ENCODE measurements at places on chromosomes 2 and 18. TPM values are rescaled to one million over a fixed set of nuclear protein-coding genes. Genes with fewer than 3 reads are reported as not detected.

AFF3 gene
- 19.8 TPM for total RNA-seq

CCDC178 gene
- total RNA-seq, result not detected

FSHR gene
- total RNA-seq, result not detected

TRIM43 gene
- not detected for total RNA-seq

ABCG5 gene
- total RNA-seq, result not detected

MOGAT1 gene
- not detected for total RNA-seq

COL4A4 gene
- 0.39 TPM for total RNA-seq

ERBB4 gene
- total RNA-seq, result not detected

DNA sequence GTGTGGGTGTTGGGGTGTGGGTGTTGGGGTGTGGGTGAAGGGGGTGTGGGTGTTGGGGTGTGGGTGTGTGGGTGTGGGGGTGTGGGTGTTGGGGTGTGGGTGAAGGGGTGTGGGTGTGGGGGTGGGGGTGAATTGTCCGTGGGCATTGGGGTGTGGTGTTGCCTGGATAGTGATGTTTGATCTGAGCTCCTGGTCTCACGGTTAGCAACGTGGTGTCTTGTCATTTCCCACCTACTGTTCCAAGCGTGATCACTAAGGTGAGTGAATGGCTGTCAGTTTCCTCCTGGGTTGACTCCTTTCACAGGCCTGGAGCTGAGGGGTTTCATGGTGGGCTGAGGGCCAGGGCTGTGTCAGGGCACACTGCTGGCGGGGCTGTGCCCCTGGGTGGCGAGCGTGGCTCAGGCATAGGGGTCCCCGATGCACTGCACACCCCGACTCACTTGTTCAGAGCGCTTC is 27.2 kb downstream of the RTP5 start:
- H3K4me3 ChIP-seq, result no peak overlapping the region
- H3K36me3 ChIP-seq, result peaks cover 18% of the 10 kb centered on the region
- H3K27ac ChIP-seq, result no peak overlapping the region
- no peak for DNase-seq
- H3K27me3 ChIP-seq, result no peaks in the 10 kb centered on the region

DNA sequence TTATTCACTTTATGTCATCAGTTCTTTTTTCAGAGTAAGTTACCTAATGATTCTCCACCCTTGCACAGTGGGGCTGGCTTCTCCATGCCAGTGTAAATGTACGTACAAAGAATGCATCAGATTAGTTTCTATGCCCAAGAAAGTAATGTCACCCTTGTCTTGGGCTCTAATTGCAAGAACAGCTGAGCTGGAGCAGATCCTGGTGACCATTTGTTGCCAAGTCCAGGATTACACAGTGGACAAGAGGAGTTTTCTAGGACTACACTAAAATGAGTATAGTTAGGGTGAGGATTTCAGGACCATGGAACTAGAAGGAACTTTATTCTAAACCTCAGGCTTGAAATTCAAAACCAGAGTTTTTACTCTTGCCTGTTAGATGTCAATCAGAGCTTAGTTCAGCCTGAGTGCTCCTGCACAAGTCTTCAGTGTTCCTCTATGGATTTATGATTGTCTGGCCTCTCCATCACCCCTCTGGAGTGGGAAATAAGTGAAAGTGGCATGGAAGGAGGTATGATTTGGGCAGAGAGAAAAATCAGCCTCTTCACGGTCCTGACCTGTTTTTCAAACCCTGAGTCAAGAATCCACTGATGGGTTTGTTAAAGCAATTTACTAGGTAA is 29.8 kb downstream of the PCBP1 start:
- no peak for DNase-seq
- H3K27me3 ChIP-seq, result no peaks in the 10 kb centered on the region
- peaks cover 30% of the 10 kb centered on the region for H3K4me1 ChIP-seq
- H3K27ac ChIP-seq, result peak overlapping the region; percentile 42

DNA sequence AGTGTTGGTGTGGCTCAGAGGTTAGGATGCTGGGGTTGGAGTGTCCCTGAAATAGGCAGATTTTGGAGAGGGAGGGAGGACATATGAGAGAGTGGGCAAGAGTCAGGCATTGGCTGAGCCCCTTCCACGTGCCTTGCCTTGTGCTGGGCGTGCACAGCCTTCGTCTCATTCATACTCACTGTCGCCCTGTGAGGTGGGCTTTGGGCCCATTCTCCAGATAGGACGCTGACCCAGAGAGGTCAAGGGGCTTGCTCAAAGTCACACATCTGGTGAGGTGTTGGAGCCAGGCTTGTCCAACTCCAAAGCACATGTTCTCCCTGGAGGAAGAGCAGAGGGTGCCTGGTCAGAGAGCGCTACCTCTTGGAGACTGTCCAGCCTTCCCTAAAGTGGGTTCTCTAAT is 166.8 kb downstream of the DYSF start:
- H3K27ac ChIP-seq, result no peak overlapping the region
- H3K27me3 ChIP-seq, result no peaks in the 10 kb centered on the region
- no peak overlapping the region for H3K4me3 ChIP-seq
- H3K4me1 ChIP-seq, result no peaks in the 10 kb centered on the region

DNA sequence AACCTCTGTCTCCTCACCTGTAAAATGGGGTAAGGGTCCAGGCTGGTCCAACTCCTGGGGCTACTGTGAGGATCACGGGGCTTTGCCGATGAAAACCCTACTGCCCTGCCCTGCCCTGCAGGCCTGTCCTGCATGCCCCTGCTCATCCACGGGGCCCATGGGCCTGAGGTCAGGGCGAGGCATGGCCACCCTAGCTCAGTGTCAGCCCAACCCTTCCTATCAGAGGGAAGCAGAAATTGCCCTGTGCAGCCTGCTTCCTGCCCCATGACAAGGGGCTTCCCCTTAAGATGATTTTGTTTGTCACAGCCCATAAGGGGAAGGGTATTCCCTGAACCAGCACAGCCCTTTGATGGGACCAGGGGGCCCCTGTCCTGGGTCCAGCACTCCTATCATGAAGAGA is 353.6 kb upstream of the ID2 start:
- H3K27ac ChIP-seq, result no peak overlapping the region
- H3K27me3 ChIP-seq, result no peaks in the 10 kb centered on the region
- peaks cover 40% of the 10 kb centered on the region for H3K4me1 ChIP-seq
- no peak for DNase-seq
- H3K4me3 ChIP-seq, result no peak overlapping the region

DNA sequence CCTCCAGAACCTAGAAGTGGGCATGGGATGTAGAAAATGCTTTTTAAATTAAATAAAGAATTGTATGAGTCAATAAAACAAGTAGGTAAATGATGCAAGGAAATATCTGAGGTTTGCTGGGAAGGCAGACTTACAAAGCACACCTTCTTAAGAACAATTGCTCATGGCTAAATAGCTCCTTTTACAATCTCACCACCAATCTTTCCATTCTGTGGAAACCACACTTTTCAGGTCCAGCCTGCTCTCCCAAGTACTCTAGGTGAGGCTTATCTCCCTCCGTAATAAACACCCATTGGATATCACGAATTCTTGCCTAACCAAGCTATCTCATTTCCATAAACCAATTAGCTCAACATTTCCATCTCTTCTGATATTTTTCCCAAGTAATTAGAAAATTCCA is 91.5 kb upstream of the SLC8A1 start:
- H3K4me3 ChIP-seq, result no peak overlapping the region
- no peak for DNase-seq
- H3K27ac ChIP-seq, result no peak overlapping the region

GRCh38 chr2:163264341-163264740 is 425.8 kb upstream of the KCNH7 start:
- no peaks in the 10 kb centered on the region for H3K27me3 ChIP-seq
- no peak overlapping the region for H3K27ac ChIP-seq
- no peak for DNase-seq
- no peaks in the 10 kb centered on the region for H3K36me3 ChIP-seq

- no peak for DNase-seq
- no peak overlapping the region for H3K4me3 ChIP-seq
- H3K4me1 ChIP-seq, result peaks cover 35% of the 10 kb centered on the region
- H3K27me3 ChIP-seq, result no peaks in the 10 kb centered on the region
Observed at GRCh38 chr2:224922142-224922727, 120.0 kb downstream of the DOCK10 start.

DNA sequence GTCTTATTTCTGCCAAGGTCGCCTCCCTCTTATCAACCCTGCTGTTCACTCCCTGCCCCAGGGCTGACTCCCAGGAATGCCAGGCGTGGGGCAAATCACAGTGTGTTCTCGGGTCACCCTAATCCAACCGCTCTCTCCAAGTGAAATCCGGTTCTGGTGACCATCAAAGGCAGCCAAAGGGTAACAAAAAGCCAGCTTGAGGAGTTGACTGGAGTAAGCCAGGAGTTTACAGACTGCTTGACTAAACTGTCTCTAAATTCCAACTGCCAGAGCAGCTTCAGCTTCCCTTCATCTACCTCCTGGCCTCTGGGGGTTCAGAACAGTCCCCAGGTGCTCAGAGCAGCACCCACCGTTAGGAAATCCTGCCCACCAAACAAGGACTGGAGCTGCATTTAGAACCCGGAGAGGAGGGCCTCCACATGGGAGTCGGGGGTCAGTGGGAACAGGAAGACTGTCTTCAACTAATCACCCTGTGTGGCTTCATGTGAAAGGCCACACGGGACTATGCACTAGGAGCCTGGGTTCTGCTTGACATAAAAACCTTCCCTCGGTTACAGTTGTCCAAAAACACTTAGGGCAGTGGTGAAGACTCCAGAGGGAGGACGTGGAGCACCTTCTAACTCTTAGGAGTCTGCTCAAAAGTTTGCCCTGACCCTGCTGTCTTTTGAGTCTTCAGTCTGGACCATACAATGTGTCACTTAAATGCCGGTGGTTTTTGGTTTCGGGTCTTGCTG is 24.2 kb upstream of the MCFD2 start:
- DNase-seq, result no peak
- no peaks in the 10 kb centered on the region for H3K27me3 ChIP-seq
- no peak overlapping the region for H3K4me3 ChIP-seq
- H3K36me3 ChIP-seq, result no peaks in the 10 kb centered on the region
- H3K4me1 ChIP-seq, result peaks cover 22% of the 10 kb centered on the region
- H3K27ac ChIP-seq, result peak overlapping the region; percentile 68

DNA sequence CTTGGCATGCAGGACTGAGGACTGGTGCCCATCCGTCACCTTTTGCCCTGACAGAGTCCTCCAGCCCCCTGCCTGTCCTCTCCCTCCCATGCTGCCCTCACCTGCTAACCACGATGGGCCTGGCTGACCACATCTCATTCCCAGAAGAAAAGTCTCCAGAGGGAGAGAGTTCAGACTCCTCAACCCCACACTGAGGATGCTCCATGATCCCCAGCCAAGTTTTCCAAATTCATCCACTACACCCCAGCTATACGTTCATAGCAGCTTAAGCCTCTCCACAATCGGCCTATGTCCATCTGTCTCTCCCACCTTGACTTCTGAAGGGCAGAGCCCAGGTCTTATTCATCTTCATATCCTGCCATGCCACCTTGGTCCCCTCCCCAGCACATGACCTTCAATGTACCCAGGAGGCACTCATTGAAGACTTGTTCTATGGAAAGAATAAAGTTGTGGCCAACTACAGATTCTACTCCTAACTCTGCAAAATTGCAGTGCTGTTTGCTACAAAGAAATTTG is 115.6 kb upstream of the ID2 start:
- no peaks in the 10 kb centered on the region for H3K27me3 ChIP-seq
- H3K36me3 ChIP-seq, result no peaks in the 10 kb centered on the region
- no peak for DNase-seq
- no peak overlapping the region for H3K4me3 ChIP-seq
- no peak overlapping the region for H3K27ac ChIP-seq

DNA sequence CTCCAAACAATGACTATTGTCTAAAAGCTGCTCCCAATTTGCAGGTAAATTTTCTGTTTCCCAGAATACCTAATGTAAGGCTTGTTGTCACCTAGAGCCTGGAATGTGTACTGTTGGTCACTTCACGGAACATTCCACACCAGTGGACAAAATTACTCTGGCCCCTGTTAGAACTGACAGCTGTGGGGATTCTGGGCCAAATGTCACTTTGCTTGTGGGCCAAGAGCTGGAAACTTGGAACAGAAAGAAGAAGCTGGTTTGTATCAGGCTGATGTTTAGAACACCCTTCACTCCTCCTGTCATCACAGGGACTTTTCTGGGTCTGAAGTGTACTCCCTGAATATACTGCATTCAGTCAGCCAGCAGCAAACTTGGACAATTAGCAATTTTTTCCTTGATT is 495.6 kb upstream of the SYT4 start:
- DNase-seq, result no peak
- no peaks in the 10 kb centered on the region for H3K4me1 ChIP-seq
- H3K4me3 ChIP-seq, result no peak overlapping the region

- no peak overlapping the region for H3K27ac ChIP-seq
- DNase-seq, result no peak
- no peaks in the 10 kb centered on the region for H3K27me3 ChIP-seq
- H3K36me3 ChIP-seq, result no peaks in the 10 kb centered on the region
- H3K4me1 ChIP-seq, result no peaks in the 10 kb centered on the region
Observed at GRCh38 chr2:177204417-177204816, 8.2 kb upstream of the HNRNPA3 start.

DNA sequence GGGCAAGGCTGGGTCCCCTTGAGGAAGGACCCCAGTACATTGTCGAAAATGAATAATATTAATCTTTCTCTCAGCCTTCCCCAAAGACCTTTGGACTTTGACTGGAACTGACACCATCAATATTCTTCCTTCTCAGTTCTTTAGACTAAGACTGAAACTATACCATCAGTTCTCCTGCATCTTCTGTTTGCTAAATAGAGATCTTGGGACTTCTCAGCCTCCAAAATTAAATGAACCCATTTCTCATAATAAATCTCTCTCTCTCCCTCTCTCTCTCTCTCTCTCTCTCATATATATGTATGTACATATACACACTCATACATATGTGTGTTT is 39.7 kb upstream of the VRK2 start:
- H3K36me3 ChIP-seq, result no peaks in the 10 kb centered on the region
- no peaks in the 10 kb centered on the region for H3K4me1 ChIP-seq
- H3K27ac ChIP-seq, result no peak overlapping the region
- H3K4me3 ChIP-seq, result no peak overlapping the region
- no peak for DNase-seq

- no peaks in the 10 kb centered on the region for H3K27me3 ChIP-seq
- DNase-seq, result no peak
- peak overlapping the region; percentile 98 for H3K27ac ChIP-seq
- peaks cover 11% of the 10 kb centered on the region for H3K36me3 ChIP-seq
- no peak overlapping the region for H3K4me3 ChIP-seq
Observed at GRCh38 chr2:219280651-219281050, 1.5 kb downstream of the DNAJB2 start.

DNA sequence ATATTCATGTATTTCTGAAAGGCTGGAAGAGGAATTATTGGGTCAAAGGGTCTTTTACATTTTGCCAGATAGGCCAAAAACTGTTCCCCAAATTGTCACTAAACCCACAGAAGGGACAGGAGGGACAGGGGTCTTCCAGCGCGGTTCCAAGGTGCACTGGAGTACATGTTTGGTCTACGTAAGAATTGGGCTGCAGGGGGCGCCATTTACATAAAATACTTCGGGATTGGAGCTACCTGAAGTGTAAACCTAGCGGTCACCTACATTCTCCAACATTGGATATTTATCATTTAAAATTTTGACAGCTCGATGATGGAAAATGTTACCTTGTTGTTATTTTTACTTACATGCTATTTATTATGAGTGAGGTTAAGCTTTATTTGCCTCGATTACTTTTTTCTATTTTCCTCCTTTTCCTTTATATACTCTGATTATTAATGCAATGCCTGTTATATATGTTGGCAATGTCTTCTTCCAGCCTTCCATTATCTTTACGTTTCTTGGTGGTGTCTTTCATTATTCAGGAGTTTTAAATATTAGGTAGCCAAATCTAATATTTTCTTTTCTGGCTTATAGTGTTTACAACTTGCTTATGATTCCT is 43.0 kb upstream of the RAB6C start:
- no peak overlapping the region for H3K27ac ChIP-seq
- no peaks in the 10 kb centered on the region for H3K27me3 ChIP-seq
- H3K4me1 ChIP-seq, result no peaks in the 10 kb centered on the region
- H3K36me3 ChIP-seq, result no peaks in the 10 kb centered on the region

- H3K36me3 ChIP-seq, result no peaks in the 10 kb centered on the region
- no peaks in the 10 kb centered on the region for H3K4me1 ChIP-seq
- no peaks in the 10 kb centered on the region for H3K27me3 ChIP-seq
Observed at GRCh38 chr2:74227646-74228045, 29.2 kb downstream of the MTHFD2 start.

Measured in naive thymus-derived CD4-positive, alpha-beta T cell (primary cell).